NCI-H1092 (cell line): ENCODE measurements at places on chromosomes 7 and 10.

DNA sequence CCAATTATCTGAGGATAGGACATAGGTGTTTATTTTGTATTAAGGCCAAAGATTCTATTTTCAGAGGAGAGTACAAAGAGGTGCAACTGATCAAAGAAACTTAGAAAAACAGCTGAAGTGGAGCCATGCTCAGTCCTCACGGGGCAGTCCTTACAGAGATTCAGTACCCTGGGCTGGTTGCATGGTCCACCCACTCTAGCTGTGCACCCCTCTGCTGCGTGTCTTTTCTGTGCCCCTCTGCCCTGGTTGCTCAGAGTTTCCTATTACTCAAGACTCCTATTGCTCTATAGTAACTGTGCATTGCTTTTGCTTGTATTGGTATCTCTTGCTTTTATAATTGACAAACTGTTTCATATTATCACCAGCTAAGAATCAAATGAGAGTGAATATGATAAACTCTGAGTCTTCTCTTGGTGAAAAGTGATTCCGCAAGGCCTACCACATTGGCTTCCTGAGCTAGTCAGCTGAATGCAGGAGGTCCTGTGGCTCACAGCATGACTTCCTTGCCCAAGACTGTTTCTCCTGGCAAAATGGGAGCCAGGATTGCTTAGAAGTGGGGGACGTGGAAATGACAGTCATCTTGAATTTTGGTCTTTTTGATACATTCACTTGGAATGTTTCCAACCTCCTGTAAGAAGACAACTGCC is 137.0 kb downstream of the GLCCI1 start:
- no peak for DNase-seq

DNA sequence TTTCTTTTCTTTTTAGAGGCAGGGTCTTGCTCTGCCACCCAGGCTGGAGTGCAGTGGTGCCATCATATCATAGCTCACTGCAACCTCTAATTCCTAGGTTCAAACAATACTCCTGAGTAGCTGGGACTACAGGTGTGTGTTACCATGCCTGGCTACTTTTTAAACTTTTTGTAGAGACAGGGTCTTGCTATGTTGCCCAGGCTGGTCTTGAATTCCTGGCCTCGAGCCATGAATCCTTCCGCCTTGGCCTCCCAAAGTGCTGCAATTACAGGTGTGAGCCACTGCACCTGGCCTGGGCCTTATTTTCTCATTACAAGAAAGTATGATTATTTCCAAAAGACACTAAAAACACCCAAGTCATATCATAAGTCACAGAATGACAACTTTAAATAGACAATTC is 106.6 kb downstream of the CDK6 start:
- DNase-seq: no peak

DNA sequence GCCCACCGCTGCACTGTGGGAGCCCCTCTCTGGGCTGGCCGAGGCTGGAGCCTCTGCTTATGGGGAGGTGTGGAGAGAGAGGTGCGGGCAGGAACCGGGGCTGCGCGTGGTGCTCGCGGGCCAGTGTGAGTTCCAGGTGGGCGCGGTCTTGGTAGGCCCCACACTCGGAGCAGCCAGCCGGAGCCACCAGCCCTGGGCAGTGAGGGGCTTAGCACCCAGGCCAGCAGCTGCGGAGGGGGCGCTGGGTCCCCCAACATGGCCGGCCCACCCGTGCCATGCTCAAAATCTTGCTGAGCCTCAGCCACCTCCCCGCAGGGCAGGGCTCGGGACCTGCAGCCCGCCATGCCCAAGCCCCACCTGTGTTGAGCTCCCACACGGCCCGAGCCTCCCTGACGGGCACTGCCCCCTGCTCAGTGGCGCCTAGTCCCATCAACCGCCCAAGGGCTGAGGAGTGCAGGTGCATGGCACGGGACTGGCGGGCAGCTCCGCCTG is 856.8 kb upstream of the CELF2 start:
- no peak for DNase-seq

DNA sequence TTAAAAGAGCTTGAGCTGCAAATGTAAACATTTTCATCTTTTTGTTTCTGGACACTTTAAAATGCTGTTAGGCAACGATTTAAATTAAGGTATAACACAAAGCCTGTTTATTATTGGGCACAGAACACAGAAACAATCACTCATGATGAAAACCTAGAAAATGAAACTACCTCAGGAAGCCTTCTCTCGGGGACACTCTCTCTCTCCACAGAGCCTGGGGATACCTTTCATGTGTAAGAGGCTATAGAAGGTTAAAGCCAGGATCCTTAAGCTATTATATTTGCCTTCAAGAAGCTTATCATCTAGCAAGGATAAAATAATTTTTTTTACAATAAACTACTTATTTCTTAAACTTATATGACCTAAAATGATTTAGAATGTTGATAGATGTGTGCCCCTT is 194.1 kb downstream of the SKAP2 start:
- DNase-seq: no peak

DNA sequence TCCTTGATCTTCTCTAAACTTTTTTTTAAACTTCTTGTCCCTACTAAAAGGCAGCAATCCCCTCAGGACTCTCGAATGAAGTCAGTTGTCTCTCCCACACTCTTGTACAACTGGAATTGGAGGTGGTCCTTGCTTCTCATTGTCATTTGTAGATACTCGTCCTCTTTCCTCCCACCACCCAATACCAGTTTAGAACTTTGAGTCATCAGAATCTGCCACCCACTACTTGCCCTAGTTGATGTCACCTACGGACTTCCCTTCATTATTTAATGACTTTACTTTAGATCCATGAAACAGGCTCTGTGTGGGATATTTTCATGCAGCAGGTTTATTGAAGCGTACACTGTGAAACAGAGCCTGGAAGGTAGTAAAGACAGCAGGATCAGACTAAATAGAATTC is 28.6 kb upstream of the LHFPL3 start:
- DNase-seq: no peak

DNA sequence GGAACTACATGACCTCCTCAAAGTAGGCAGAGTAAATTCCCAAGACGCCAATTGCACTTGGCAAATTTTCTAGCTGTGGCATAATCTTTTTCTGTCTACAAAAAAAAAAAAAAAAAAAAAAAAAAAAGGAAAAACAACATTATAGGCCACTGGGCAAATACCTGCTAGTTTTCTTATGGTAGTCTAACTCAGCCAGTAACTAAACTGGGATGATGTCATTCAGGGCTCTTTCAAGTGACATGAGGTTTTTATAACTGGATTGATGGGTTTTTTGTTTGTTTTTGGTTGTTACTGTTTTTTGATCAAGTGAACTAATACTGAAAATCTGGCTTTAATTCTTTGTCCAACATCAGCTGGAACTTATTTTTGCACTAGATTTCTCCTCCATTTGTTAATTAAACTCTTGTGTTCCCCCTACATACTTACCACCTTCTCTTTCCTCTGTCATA is 7.4 kb upstream of the VIM start:
- no peak for DNase-seq

DNA sequence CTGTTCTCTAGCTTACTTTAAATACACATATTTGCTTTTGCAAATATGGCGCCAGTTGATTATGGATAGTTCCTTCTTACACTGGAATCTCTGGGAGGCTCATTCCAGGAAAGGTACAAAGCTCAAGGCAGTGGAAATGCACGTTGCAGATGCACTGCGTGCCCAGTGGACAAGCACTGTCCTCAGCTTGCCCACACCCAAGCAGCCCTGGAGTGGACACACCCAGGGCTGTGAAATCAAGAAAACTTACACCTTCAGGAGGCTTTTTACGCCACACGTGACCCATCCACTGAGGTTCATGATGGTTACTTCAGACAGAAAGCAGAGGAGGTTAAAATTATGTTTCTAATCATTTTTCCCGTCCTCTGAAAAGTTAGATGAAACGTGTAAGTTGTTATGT is 248.5 kb downstream of the VTI1A start:
- DNase-seq: no peak
